SW480 (cell line): ENCODE measurements at places on chromosomes 16 and 17.
A peak's percentile ranks its signal among the peaks of the same experiment; 100 is the strongest.

DNA sequence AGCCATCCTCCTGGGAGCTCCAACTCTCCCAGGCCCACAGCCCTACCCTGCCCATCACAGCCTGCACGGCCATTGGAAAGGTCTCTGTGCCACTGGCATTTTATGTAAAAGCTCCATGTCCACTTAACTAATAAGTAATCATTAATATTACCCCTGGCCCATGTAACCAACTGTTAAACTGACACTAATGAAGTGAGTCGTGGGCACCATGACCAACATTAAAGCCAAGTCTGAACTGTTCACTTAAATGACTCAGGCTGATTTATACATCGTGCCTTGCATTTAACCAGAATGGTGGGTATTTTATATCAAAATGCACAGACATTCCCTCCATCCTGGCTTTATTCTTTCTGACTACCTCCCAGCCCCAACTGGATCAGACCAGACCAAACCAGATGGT is 229.3 kb downstream of the SOX9 start:
- DNase-seq = no peak

- no peak for DNase-seq
Observed at GRCh38 chr17:82959990-82960418, 119.4 kb upstream of the METRNL start.

DNA sequence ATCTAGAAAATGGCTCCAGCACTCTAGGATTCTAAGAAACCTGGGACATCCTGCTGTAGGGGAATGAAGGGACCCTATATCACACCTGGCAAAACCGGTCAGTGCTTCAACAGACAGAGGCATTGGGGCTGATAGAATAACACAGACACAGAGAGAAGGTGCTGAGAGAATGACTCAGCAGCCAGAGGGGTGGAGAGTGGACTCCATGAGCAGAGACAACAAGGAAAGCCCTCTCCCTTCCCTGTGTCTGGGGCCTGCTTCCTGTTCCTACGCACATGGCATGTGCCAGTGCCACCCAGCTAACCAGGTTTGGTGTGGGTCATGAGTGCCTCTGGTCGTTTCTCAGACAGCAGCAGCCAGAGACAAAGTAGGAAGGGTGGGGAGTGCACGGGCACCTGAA is 140.3 kb downstream of the CCT6B start:
- DNase-seq = no peak

DNA sequence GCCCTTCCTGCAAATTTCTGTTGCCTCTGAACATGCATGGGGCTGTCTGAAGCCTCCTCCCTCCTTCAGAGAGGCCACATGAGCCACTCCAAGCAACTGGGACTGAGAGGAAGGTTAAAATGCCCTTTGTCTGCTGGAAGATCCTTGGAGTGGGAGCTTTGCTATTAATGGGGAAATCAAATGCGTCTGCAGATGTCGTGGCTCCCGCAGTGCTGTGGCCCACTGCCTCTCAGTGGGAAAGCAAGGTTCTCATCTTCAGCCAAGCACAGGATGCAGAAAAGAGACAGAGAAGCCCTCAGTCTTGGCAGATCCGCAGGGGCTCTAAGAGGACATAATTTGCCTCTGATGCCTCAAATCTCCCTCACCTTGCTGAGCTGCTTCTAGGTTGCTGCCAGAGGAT is 34.8 kb downstream of the PEMT start:
- no peak for DNase-seq

DNA sequence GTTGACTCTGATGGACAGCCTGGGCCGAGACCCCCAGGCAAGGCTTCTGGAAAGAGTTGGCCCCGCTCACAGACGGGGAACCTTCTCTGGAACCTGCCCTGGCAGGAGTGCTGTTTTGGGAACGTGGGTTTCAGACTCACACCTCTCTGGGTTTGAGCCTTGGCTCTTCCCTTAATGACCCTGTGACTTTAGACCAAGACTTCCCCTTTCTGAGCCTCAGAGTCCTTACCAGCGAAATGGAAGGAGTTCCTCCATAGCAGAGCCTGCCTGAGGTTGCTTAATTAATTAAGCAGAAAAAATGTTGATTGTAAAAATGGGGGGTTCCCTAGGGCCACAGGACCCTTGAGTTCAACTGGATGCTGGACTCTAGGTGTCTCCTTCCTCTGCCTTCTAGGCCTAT is 408.2 kb downstream of the SEC14L1 start:
- DNase-seq = no peak

- no peak for DNase-seq
Observed at GRCh38 chr17:20243524-20243923, 223.8 kb downstream of the LGALS9B start.

- DNase-seq = peak; percentile 16
Observed at GRCh38 chr17:48720266-48721008, 1.9 kb downstream of the PRAC1 start.

DNA sequence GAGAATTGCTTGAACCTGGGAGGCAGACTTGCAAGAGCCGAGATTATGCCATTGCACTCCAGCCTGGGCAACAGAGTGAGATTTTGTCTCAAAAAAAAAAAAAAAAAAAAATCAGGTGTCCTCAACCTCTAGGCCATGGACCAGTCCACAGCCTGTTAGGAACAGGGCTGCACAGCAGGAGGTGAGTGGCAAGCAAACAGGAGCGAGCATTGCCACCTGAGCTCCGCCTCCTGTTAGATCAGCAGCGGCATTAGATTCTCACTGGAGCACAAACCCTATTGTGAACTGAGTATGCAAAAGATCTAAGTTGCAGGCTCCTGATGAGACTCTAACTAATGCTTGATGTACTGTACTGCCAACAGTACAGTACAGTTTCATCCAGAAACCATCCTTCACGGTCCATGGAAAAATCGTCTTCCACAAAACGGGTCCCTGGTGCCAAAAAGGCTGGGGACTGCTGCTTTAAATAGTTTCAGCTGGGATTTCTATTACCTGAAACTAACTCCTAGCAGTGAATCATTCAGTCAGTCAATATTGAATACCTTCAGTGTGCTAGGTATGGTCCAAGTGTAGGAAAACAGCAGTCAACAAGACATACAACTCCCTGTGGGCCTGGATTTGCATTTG is 56.3 kb upstream of the DHX40 start:
- no peak for DNase-seq

- no peak for DNase-seq
Observed at GRCh38 chr17:71656964-71657858, 463.6 kb upstream of the SOX9 start.

DNA sequence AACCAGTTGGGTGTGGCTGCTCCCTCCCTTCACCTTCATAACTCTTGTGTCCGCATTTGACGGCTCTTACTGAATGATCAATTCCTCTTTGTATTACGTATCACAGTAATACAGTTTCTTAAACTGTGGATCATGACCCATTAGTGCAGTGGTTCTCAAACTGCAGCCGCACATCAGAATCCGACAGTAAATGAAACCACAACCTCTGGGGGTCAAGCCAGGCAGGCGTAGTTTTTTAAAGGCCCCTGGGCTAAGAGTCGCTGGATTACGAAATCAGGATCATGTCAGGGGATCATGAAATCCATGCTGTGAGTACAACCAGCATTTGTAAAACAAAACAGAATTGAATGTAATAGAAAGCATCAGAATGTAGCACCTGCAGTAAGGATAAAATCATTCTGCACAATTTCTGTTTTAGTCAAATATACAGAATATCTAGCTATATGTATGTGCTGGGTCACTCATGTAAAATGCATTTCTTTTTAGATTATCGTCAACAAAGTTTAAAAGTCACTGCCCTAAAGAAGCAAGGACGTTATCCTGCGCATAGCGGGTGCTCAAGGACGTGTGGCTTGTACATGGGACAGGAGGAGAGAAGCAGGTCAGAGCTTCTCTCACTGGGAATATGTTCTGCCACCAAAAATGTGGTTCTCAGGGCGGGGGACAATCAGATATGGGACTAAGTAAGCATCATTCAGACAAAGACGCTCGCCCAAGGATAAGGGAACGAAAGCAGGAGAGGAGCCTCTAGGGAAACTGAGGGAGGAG is 113.1 kb downstream of the ZFHX3 start:
- no peak for DNase-seq

- DNase-seq = no peak
Observed at GRCh38 chr17:81117672-81118198, 47.6 kb upstream of the PVALEF start.

DNA sequence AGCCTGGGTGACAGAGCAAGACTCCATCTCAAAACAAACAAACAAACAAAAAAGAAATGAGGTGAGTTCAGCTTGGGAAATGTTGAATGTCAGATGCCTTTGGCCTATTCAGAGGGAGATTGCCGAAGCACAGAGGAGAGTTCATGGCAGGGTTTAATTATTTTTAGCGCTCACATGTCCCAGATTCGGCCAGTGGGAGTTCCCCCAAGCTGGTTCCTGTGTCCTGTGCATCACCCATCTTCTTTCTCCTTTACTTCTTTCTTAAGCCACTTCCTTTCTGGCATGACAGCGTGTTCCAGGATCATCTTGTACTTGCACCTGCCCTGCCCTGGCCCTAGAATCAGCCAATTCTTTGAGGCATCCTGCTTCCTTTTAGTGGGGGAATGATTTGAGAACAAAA is 9.2 kb downstream of the MPV17L start:
- no peak for DNase-seq
